ENCODE measurements at places on chromosomes 13 and 19. TPM values are rescaled to one million over a fixed set of nuclear protein-coding genes. Genes with fewer than 3 reads are reported as not detected.

The OLFM4 gene
- total RNA-seq: 0.80 TPM

The SPRED3 gene
- total RNA-seq: 2.2 TPM

The CNN1 gene
- 21.8 TPM for total RNA-seq

The PSG6 gene
- not detected for total RNA-seq

The RFXAP gene
- 4.0 TPM for total RNA-seq

The OR7A5 gene
- total RNA-seq: not detected

The ZNF571 gene
- 5.4 TPM for total RNA-seq

The ZMYM2 gene
- total RNA-seq: 74.2 TPM

Data from mesenteric fat pad (tissue), 1 donor.